ENCODE measurements at places on chromosomes 16 and 17.
A peak's percentile ranks its signal among the peaks of the same experiment; 100 is the strongest.

DNA sequence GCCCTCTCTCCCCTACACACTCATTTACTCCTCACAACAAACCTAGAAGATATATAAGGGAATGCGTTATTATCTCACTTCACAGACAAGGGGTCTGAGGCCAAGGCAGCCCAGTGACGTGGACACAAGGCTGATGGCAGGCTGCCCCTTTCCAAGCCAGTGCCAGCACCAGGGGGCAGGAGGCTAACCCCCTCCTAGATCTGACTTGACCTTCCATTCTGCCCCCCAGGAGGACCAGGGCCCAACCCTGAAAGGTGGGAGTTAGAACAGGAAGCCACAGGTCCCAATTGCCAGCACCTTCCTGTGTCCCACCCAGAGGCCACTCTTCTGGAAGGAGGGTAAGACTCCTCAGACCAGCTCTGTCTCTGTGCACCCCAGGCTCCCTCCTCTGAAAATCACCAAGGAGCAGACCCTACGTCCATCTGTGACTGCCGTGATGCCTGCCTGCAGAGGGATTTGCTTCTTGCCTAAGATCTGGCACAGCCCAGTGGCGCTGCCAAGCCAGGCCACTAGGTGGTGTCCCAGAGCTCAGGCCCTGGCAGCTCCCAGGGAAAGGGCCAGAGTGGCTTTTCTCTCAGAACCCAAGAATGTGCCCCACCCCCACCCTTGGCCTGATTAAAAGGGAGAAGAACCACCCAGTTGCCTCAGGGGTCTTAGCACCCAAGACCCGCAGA lies 42.4 kb upstream of the MRPS23 start:
- peak; percentile 75 for DNase-seq

DNA sequence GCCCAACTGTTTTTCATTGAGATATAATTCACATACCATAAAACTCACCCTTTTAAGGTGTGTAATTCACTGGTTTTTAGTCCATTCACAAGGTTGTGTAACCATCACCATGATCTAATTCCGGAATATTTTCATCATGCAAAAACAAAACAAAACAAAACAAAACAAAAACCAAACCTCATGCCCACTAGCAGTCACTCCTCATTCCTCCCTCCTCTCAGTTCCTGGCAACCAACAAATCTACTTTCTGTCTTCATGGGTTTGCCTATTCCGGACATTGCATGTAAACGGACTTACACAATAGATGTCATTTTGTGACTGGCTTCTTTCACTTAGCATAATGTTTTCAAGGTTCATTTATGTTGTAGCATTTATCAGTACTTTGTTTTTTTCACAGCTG lies 4.5 kb upstream of the NOD2 start:
- DNase-seq: no peak

DNA sequence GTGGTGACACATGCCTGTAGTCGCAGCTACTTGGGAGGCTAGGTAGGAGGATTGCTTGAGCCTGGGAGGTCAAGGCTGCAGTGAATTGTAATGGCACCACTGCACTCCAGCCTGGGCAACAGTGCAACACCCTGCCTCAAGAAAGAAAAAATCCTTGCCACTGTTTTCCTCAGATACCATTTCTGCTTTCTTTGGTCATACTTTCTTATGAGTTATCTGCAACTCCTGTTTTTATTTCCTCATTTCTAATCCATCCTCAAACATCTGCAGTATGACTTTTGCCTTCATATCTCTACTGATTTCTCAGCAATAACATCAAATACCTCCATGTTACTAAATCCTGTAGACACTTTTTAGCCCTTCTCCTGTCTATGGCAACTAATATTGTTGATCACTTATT lies 3.1 kb upstream of the AP2B1 start:
- DNase-seq: no peak

DNA sequence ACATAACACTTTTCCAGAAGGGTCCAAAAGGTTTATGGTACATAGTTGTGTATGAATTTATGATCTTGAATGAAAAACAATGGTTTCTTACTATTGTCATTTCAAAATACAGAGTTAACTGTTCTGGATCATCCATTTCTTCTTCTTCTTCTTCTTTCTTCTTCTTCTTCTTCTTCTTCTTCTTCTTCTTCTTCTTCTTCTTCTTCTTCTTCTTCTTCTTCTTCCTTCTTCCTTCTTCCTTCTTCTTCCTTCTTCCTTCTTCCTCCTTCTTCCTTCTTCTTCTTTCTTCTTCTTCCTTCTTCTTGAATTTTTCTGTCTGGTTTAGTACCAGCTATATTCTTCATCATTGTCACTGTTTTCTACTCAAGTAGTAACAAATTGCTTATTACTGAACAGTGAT lies 47.8 kb downstream of the TNRC6C start:
- DNase-seq: no peak

DNA sequence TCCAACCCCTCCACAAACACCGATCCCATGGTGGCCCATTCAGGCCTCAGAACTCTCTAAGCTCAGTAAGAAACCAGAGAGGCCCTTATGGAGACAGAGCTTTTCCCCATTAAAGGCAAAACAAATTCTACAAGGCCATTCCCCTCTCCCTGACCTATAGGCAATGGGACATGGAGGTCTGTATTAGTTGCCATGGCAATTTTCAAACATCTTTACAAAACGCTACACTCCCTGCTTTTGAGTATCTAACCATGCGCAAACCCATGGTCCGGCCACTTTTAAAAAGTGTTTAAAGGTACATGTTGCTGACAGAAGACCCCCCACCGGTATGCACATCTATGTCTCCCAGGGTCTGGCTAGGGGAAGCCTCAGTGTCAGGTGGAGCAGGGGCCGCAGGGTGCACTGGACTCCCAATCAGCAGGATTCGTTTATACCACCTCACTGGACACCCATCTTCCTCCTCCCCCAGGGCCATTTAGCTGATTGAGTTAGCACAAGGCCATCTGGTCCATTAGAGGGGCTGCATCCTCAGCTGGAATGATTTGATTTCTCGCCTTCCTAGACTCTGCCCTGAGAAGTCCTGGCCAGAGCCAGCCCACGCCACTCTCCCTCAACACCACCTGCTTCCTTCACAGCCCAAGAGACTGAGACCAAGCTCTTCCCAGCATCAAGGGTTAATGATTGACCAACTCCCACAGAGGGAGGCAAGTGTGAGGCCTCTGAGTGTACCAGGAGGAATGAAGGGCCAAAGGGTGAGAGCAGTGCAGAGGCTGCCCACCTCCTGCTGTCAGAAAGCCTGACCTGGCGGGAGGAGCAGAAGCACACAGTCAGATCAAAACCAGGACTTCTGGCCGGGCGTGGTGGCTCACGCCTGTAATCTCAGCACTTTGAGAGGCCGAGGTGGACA lies 10.9 kb downstream of the ACLY start:
- no peak for DNase-seq

DNA sequence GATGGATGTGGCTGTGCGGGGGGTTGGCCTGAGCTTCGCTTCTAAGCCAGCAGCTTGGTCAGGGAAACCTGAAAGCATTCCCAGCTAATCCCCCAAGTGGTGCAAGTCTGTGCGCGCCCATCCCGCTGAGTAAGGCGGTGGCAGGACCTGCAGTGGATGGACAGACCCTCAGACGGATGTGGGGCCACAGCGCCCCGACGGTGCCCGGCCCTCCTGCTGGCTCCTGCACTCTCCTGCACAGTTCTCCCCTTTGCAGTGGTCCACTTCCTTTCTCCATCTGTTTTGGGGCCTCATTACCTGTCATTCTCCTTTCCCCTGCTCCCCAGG lies 2.3 kb downstream of the ATP2A1 start:
- DNase-seq: no peak

DNA sequence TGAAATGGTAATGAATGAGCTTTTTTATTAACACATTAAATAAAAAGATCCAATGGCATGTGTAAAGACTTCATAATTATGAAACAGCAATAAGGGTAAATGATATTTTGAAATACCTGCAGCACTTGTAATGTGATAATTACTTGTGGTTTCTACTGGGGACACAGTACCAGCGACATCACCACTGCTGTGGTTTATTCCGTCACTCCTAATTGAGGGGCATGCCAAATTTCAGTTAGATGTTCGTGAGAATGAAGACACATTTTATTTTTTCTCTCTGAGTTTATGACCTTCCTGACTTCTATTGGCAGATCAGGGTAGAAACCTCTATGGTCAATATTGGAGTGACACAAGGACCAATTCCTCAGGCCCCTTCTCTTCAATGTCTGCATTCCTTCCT lies 131.9 kb upstream of the XYLT1 start:
- no peak for DNase-seq

- DNase-seq: no peak
Measured at GRCh38 chr17:16286947-16287562, 66.2 kb downstream of the CENPV start.

- no peak for DNase-seq
Measured at GRCh38 chr17:33940769-33941370, 314.2 kb upstream of the CCL2 start.

- DNase-seq: no peak
Measured at GRCh38 chr16:84820305-84820684, 510 bp downstream of the CRISPLD2 start.

DNA sequence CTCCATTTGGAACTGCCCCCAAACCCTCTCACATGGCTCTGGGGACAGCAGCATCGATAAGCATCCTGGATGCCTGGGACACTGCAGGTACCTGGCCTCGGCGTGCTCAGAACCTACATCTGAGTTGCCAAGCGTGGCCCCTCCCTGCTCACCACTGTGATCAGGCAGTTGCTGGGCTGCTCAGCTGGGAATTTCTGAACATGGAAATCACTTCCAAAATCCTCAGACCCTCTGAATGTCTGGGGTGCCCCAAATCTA lies 6.3 kb downstream of the CDH5 start:
- DNase-seq: no peak

GRCh38 chr17:39679521-39680192 lies 8.2 kb downstream of the PGAP3 start:
- DNase-seq: no peak

GRCh38 chr17:82782657-82783207 lies 30.9 kb downstream of the TBCD start:
- no peak for DNase-seq

All from stimulated activated CD4-positive, alpha-beta T cell treated with anti-CD3 and anti-CD28 coated beads, Interleukin-1b, Interleukin-23, amount 100 ng/mL, for 1 hour (primary cell).